Upper lobe of left lung (tissue), 6 donors: ENCODE measurements at places on chromosomes 6 and 20. TPM values are rescaled to one million over a fixed set of nuclear protein-coding genes. Genes with fewer than 3 reads are reported as not detected.

- H3K4me3 ChIP-seq = no peak overlapping the region
- no peak overlapping the region for H3K27ac ChIP-seq
- H3K4me1 ChIP-seq = no peaks in the 10 kb centered on the region
- H3K36me3 ChIP-seq = no peaks in the 10 kb centered on the region
- no peaks in the 10 kb centered on the region for H3K27me3 ChIP-seq
Observed at GRCh38 chr6:90271831-90272230, 24.8 kb downstream of the BACH2 start.

Gene SUMO4
- total RNA-seq = 3.3 TPM

DNA sequence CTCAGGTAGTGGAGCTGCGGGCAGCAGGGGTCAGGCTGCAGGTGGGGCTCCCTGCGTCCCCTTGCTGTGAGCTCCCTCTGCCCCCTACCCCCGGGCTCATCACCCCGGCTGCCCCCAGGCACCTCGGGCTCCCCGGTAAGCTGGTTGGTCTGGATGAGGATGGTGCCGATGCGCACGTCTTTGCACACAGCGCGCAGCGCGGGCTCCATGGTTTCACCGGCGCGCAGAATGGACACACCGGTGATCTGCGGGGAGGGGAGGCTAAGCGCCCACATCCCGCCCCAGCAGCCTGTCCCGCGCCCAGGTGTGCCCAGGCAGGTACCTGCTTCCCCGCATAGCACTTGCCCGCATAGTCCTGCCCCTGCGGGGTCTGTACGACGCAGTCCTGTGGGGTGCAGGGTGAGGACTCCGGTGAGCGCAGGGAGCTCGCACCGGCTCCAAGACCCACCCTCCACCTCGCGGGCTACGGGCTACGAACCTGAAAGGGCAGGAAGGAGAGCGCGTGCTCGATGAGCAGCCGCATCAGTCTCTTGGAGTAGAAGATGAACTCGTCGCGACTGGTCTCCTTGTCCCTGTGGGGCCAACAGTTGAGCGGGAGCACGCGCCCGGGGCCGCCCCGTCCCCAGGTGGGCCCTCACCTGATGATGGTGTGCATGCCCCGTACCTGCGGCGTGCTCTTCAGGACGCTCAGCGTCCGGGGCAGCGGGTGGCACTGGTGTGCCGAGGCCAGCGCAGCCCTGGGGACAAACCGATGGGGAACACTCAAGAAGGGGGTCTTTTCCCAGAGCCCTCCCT is 15.5 kb downstream of the UCKL1 start:
- H3K4me1 ChIP-seq = peaks cover 29% of the 10 kb centered on the region
- H3K27me3 ChIP-seq = no peaks in the 10 kb centered on the region
- H3K36me3 ChIP-seq = peaks cover 70% of the 10 kb centered on the region
- peak overlapping the region; percentile 91 for H3K27ac ChIP-seq
- no peak overlapping the region for H3K4me3 ChIP-seq

- no peak overlapping the region for H3K4me3 ChIP-seq
- H3K4me1 ChIP-seq = no peaks in the 10 kb centered on the region
- no peak overlapping the region for H3K27ac ChIP-seq
- no peak for DNase-seq
Observed at GRCh38 chr6:162063666-162064065, 663.9 kb downstream of the PRKN start.

GRCh38 chr20:62641321-62642050 is 817 bp upstream of the SLCO4A1 start:
- peak overlapping the region; percentile 85 for H3K27ac ChIP-seq
- no peaks in the 10 kb centered on the region for H3K27me3 ChIP-seq
- peaks cover 48% of the 10 kb centered on the region for H3K4me1 ChIP-seq
- H3K36me3 ChIP-seq = peaks cover 25% of the 10 kb centered on the region

DNA sequence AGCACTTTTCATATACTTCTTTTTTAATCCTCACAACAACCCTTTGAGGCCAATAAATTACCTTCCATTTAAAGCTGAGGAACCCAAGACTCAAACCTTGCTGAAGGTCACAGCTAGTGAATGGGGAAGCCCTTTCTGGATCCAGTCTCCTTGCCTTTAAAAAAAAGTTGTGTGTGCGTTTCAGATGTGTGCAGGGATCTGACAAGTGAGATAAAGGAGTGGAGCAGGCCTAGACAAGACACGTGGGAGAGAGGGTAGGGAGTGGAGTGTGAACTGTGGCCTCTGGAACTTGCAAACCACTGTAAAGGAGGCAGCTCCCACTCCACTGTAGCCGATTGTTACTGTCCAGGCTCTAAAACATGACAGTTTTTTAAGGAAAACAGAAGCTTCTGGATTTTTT is 1.9 kb downstream of the KLHL32 start:
- peaks cover 5% of the 10 kb centered on the region for H3K4me1 ChIP-seq
- no peaks in the 10 kb centered on the region for H3K36me3 ChIP-seq
- H3K27ac ChIP-seq = no peak overlapping the region
- no peaks in the 10 kb centered on the region for H3K27me3 ChIP-seq
- no peak overlapping the region for H3K4me3 ChIP-seq

DNA sequence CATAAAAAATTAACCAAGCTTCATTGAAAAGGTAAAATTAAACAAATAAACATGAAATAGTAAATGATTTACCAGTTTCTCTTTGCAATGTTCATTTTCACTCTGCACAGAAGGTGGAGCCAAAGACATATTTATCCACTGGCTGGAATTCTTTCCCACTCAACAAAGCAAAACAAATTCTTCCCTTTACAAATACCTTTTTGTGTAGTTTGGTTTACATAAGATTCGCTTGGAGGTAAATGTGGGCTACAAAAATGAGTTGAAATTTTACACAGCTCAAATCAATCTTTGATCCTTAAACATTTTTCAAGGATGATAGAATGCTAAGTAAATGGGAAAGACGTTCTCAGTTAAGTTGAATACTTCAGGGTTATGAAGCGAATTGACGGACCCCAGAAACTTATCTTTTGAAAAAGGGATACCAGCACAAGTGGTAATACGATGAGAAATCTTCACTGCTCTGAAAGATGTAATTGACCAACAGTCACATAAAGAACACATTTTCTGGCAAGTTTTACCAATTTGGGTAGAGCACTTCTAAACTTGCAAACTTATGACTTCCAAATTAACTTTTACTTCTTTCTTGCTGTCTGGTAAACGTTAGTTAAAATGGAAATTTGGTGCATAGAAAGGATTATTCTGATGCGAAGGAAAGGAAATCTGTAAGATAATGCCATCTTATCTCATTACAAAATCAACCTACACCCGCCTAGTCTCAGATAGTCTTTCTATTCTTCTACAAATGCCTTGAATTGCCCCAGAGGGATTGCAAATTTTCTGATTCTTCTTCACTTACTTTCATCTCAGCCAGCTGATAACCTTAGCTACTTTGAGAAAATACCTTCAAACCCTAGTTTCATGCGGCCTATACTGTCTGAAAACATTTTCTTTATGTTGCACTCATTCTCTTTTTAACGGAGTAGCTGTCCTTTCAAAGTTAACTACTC is 4.7 kb upstream of the GJA1 start:
- DNase-seq = no peak
- no peaks in the 10 kb centered on the region for H3K36me3 ChIP-seq
- H3K4me3 ChIP-seq = no peak overlapping the region
- H3K27ac ChIP-seq = no peak overlapping the region

Gene BANF2
- not detected for total RNA-seq

- DNase-seq = peak; percentile 63
- H3K4me3 ChIP-seq = no peak overlapping the region
- no peaks in the 10 kb centered on the region for H3K4me1 ChIP-seq
- peaks cover 54% of the 10 kb centered on the region for H3K36me3 ChIP-seq
- no peak overlapping the region for H3K27ac ChIP-seq
Observed at GRCh38 chr20:62887152-62887859, 25.7 kb upstream of the TCFL5 start.
